Uterus (tissue), 4 donors: ENCODE measurements at places on chromosomes 2 and 18.

DNA sequence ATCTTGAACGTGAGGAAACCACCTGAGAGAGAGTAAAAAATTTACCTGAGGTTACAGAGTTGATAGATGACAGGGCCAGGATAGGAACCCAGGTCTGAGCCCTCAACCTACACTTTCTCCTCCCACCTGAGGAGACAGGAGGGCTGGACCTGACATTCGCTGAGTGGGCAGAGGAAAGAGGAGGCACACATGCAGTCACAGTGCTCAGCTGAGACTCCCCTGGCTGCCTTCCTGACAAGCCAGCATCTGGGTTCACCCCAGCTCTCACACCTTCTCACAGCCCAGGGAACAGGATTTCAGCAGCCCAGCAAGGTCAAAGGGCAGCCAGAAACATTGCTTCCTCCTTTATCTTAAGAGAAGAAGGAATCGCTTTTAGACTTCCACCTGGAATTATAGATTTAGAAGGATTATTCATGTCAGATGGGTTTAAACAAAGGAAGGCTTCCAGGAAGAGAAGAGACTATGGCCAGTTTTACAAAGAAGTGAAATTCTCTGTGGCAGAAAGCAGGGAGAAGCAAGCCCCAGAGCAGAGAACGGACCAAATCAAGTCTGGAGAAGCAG, 18.1 kb upstream of the PKDCC start:
- no peaks in the 10 kb centered on the region for H3K27me3 ChIP-seq
- H3K27ac ChIP-seq: no peak overlapping the region
- no peak for DNase-seq

DNA sequence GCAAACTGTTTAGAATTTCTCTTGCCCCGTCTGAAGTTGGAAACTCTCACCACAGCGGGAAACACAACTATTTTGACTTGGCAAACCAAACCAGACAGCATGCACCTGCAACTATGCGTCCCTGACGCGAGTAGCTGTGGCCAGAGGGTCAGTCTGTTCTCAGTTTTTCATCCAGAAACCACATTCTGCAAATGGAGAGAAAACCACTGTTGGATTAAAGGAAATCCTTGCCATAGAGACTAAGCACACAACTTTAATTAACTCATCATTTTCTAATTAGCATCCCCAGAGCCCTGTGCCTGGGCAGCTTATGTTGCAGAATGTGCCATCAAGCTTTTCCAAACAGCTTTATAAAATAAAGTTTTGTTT, 415.7 kb upstream of the TCF4 start:
- H3K27me3 ChIP-seq: no peaks in the 10 kb centered on the region
- H3K4me1 ChIP-seq: no peaks in the 10 kb centered on the region
- H3K36me3 ChIP-seq: no peaks in the 10 kb centered on the region
- no peak for DNase-seq
- no peak overlapping the region for H3K4me3 ChIP-seq
- H3K27ac ChIP-seq: no peak overlapping the region

GRCh38 chr18:27188309-27188708, 3.2 kb upstream of the CHST9 start:
- H3K4me1 ChIP-seq: no peaks in the 10 kb centered on the region
- no peak overlapping the region for H3K4me3 ChIP-seq
- no peaks in the 10 kb centered on the region for H3K27me3 ChIP-seq
- DNase-seq: no peak
- H3K36me3 ChIP-seq: no peaks in the 10 kb centered on the region

DNA sequence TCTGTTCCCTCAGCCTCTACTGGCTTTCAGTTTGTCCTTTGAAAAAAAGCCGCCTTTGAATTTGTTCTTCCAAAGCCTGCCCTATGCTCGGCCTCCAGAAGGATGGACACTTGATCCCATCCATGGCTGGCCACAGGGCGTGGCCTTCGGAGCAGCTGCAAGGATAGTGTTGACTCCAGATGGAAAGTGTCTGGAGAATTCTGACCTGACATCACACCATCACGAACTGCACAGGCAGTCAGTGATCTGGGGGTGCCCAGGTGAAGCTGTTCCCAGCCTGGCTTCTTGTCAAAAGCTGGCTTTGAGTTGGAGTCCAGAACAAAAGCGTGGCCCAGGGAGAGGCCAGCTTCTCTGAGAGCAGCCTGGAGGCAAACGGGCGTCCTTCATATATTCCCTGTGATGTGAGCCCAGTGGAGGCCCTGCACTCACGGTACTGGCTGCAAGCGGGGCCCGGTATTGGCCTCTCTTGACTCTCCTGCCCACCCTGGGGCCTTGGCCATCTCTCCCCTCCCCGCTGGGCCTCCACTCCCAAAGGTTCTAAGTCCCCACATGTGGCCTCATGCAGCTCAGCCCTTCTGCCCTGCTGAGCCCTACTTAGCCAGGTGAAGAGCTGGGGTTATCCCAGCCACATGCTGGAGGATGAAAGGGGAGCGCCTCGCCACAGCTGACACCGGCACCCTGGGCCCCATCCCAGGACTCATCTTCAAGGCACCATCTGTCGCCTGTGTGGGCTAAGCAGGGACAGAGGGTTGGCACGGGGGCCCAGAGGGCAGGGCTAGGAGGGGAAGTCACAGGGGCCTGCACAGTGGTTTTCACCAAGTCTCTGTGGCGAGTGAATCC, 20.4 kb upstream of the ATOH8 start:
- peaks cover 17% of the 10 kb centered on the region for H3K4me1 ChIP-seq
- no peak for DNase-seq
- no peaks in the 10 kb centered on the region for H3K36me3 ChIP-seq

- no peak overlapping the region for H3K4me3 ChIP-seq
- H3K27me3 ChIP-seq: no peaks in the 10 kb centered on the region
- H3K36me3 ChIP-seq: no peaks in the 10 kb centered on the region
- no peak overlapping the region for H3K27ac ChIP-seq
Measured at GRCh38 chr18:7870855-7871254, 303.7 kb downstream of the PTPRM start.

GRCh38 chr2:181790716-181791649, 100.5 kb upstream of the ITPRID2 start:
- no peaks in the 10 kb centered on the region for H3K36me3 ChIP-seq
- peak overlapping the region; percentile 65 for H3K27ac ChIP-seq
- no peaks in the 10 kb centered on the region for H3K27me3 ChIP-seq
- no peak overlapping the region for H3K4me3 ChIP-seq
- no peak for DNase-seq

DNA sequence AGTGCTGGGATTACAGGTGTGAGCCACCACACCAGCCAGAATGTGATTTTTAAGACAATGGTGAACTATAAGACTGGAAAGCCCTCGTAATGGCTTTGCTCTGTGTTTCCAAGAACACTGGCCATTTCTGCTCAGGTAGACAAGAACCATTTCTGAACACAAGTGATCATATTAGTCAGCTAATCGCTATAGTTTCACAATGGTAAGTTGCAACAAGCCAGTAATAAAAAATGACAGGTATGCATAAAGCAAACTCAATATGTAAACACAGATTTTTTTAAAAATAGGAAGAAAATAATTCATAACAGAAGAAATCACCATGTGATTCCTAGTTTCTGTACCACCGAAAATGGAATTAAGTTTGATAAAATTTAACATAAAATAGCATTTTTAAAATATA, 166.5 kb downstream of the THADA start:
- no peak overlapping the region for H3K4me3 ChIP-seq
- H3K36me3 ChIP-seq: no peaks in the 10 kb centered on the region
- no peak for DNase-seq
- H3K27ac ChIP-seq: no peak overlapping the region
- H3K27me3 ChIP-seq: no peaks in the 10 kb centered on the region

DNA sequence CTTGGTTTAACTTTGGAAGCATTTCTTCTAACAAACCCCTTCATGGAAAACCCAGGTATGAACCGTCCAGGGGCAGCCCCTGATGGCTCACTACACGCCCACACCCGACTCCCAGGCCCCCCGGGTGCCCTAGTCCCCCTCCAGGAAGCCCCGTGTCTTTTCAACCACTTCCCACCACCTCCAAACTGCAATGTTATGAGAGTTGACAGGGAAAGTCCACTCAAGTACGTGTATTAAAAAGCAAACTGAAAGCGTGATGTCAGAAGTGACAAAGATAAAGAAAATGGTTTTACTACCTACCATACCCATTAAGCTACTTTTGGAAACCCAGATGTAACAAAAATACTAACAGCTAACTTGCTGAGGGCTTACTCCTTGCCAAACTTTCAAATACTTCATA, 51.5 kb downstream of the L3MBTL4 start:
- H3K36me3 ChIP-seq: no peaks in the 10 kb centered on the region
- no peak for DNase-seq
- no peaks in the 10 kb centered on the region for H3K4me1 ChIP-seq
- no peak overlapping the region for H3K27ac ChIP-seq
